ENCODE measurements at places on chromosomes 12 and 14.
A peak's percentile ranks its signal among the peaks of the same experiment; 100 is the strongest.

DNA sequence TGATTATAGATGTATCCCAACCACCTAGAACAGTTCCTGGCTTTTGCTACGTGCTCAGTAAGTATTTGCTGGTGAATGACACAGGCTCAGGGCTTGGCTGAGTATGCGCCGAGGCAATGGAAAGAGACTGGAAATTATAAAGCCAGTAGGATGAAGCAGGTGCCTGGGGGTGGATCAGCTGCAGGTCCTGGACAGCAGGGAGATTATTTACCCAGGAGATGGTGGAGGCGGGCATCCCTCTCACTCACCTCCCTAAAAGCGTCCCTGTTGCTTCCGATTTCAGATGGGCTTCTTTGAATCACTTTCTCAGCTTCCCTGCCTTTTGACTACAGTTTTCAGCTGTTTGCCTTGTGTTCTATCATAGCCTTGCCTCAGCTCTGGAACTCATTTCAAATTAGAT is 6.4 kb downstream of the SLC6A13 start:
- DNase-seq = no peak

DNA sequence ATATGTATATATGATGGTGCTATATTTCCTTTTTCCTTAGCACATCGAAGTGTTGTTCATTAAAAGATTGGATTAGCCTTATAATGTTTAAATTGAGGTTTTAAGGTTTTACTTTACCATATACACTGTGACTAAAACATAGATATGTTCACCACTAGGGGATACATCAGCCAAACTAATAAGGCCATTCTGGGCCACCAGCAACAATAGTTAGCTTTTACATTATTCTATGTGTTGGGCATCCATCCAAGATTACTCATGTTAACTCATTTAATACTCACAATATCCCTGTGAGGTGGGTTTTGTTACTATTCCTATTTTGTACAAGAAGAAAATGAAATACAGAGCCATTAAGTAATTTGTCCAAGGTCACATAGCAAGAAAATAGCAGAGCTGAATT is 202.6 kb upstream of the AVPR1A start:
- DNase-seq = no peak

DNA sequence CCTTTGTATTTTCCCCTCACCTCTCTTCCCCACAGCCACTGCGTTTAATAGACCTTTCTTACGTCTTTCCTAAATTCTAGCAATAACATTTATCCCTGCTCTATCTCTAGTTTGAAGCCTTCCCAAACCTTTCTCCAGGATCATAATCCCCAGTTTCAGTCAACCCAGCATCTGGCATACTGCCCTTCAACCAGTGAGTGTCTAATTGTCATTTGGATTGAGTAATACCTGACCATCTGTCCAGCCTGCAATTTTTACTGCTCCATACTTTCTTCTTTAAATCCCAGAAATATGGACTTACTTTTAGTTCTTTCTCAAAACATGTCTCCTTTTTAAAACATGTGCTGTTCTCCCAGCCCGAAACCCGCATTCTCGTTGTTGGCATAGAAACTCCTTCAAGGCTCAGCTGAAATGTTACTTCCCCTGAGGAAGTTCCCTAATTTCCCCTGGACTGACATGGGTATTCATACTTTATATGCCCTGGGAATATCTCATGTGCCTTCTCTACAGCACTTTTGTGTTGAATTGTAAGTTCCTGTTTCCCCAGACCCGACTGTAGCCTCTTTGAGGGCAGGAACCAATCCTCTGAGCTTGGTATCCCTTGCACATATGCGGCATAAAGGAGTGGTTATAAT is 65.1 kb upstream of the ETV6 start:
- DNase-seq = no peak

- no peak for DNase-seq
Measured at GRCh38 chr14:75254901-75255584, 23.6 kb upstream of the FOS start.

GRCh38 chr12:43988838-43989560 is 153.1 kb downstream of the TMEM117 start:
- no peak for DNase-seq

DNA sequence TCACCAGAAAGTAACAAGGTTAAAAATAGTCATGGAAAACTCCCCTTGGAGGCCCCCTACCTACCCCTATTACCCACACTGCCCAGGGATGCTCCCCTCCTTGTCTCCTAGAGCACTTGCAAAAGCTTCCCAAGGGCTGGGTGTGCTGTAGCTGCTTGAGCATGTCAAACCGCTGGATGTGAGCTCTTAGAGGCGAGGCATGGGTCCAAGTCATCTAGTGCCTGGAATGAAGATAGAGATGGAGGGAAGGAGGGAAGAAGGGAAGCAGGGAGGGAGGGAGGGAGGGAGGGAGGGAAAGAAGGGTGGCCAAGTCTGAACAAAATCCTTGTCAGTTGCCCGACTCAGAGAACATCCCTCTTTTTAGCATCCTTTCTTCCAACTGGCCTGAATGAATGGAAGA is 43.1 kb downstream of the LTBP2 start:
- no peak for DNase-seq

DNA sequence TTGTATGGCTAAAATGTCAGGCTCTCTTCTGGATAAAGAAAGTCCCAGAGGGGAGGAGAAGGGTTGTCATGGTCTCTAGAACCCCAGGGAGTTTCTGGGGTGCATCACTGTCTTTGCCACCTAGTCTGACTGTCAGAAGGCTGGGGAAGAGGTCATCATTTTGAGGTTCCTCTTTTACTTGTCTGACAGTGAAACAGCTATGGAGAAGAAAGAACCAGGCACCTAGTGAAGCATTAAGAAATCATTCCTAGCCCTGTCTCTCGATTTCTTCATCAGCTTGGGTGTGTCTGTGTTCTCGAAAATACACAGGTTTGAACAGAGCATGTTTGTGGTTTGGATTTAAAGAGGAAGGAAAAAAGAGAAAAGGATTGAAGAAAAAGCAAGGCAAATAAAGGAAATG is 158.7 kb upstream of the LRIG3 start:
- DNase-seq = no peak

DNA sequence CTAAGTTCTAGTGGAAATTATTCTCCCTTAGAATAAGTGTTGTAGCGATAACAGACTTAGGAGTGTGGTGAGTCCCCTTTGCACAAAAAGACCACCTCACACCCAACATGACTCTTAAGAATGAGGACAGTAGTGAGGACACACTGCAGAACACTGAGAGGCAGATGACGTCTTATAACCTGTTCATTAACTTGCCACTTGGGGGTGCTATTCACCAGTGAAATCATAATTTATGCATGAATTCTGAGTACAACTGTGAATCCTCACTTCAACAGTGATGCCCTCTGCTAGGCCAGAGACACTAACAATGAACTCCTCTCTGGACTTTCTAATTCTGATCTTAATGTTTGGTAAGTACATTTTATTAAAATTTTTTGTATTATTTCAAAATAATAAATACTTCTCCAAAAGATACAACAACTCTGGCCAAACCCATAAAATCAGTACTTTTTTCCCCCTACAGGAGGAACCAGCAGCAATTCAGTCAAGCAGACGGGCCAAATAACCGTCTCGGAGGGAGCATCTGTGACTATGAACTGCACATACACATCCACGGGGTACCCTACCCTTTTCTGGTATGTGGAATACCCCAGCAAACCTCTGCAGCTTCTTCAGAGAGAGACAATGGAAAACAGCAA is 274.7 kb downstream of the DAD1 start:
- DNase-seq = peak; percentile 58

DNA sequence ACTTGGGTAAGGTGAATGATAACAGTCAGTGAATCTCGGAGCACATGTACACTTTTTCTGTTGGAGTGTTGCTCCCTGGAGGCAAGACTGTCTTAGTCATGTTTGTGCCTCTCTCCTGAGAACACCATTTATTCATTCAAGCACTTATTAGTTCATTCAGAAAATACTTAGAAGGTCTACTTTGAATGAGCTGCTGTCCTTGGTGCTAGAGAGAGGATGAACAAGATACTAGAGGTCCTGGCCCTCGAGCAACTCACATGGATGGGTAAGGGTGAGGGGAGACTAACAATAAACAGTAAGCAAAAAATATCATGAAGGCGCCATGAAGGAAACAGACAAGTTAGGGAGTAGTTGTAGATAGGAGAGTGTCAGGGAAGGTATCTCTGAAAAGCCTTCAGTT is 17.1 kb upstream of the SAMD4A start:
- DNase-seq = peak; percentile 14

DNA sequence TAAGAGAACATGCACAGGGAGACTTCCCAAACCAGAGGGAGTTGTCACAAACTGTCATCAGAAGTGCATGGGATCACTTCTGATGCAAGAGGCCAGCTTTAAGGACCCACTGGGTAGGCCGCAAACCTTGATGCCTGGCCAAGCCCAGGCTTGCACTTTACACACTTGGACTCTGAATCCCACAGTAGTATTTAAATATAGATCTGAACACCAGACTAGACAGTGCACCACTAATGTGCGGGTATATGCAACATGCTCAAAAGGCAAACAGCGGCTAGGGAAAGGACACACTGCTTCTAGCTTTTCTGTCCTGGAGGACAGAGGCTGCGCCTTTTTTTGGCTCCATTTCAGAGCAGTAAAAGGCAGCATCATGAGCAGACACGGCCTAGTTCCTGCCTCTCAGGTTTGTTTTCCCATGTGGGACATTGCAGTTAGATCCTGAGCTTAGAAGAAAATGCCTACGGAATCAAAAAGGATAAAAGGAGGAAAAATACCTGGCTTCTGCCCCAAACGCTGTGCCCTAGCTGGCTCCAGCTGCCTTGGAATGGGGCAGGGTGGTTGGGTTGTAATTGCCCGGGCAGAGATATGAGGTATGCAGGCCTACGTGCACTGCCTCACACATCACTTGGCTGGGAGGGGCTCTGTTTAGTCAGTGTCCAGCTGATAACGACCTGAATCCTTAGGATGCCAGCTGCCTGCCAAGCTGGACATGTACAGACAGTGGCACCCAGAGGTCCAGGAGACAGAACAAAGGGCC is 84.5 kb upstream of the EGLN3 start:
- no peak for DNase-seq

DNA sequence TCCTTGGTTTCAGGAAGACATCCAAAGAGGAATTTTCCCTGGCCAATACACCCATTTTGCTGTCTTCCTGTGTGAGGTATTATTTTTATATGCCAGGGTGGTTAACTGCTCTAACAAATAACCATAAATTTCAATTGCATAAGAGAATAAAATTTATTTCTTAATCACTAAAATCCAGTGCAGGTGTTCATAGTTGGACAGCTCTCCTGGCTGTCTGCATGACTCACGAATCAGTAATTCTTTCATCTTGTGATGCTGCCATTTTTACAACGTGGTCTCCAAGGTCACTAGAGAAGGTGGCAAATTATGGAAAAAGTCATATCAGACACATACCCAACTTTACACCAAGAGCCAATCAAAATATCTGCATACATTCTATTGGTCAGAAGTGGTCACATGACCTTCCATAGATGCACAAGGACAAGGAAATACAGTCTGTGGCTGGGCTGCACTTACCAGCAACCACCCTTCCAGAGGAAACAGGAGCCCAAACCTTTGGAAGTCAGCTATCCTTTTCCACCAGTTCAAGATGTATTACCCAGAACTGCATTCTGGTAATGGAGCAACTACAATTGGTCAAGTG is 193.5 kb upstream of the PLEKHG7 start:
- DNase-seq = no peak

DNA sequence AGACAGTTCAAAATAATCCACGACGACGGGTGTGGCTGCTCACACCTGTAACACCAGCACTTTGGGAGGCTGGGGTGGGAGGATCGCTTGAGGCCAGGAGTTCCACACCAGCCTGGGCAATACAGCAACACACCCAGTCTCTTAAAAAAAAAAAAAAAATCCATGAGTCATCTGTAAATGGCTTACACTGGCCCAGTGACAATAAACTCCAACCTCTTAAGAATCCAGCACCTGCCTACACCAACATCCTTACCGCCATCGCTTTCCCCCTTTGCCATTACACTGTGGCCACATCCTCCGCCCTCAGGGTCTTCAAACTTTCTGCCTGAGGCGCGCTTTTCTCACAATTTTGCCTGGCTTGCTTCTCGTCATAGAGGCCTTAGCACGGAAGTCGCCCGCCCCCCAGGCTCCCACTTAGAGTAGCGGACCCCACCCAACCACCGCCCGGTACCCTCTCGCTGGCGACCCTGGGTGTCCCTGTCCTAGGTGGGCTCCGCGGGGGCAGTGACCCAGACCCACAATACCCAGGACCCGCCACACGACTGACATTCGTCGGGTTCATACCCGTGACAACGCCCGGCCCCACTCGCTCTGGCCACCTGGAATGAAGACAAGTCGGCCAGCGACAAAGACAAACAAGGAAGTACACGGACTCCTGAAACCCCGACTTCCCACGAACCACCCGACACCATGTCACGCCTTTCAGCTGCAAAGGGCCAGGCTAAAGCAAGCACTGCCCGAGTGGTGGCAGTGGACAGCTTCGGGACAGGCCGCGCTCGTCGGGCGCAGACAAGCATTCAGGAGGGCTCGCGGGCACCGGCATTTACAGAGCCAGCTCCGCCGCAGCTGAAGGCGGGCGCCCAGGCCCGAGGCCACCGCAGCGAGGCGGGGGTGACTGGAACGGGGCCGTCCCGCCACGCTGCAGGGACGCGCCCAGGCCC is 636 bp downstream of the GOLGA3 start:
- DNase-seq = peak; percentile 81

DNA sequence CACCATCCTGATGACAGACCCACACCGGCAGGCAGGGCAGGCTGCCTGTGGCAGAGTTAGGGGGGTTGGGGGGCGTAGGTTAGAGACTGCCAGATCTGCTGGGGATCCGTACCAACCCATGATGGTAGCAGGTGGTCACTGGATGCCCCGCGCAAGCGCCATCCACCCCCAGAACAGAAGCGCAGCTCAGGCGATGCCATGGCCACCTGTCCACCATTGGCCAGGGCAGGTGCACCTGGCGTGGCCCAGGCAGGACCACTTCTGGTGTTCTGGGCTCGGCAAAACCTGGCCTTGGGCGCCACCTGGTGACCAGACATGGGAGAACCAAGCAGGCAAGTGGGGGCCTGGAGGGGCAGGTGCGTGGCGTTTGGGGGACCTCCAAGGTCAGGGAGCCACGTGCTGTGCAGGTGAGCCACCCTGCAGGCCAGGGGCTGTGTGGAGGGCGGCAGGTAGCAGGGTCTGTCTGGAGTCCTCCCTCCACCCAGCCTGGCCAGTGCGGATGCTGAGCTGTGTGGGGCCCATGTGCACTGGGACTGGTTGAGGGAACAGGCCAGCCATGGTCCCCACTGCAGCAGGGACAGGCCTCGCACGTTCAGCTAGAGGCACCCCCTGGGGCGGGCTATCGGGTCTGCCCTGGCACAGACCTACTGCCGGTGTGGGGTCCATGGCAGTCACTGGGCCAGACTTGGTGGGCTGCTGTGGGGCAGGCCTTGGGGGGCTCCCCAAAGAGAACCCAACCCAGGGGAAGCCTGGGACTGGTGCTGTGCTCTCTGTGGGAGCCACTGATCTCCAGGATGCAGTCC is 15.6 kb downstream of the BAG5 start:
- DNase-seq = peak; percentile 45

DNA sequence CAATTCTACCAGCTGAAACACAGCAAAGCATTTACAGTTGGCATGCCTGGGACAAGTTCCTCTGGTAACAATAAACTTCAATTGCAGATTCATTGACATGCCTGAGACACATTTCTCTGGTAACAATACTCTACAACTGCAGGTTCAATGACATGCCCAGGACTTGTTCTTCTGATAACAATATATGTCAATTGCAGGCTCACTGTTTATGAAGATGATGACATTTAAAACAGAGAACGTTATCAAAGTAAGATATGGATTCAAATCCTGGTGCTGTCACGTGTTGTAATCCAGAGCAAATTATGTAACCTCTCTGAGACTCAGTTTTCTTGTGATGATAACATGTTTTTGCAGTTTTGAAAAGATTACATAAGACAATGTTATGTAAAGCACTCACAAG is 20.5 kb downstream of the KITLG start:
- DNase-seq = no peak

GRCh38 chr12:89706986-89707702 is 1.5 kb downstream of the ATP2B1 start:
- peak; percentile 54 for DNase-seq

GRCh38 chr14:26741711-26742212 is 143.9 kb upstream of the NOVA1 start:
- DNase-seq = no peak
